ENCODE measurements at places on chromosomes 13 and 19. TPM values are rescaled to one million over a fixed set of nuclear protein-coding genes. Genes with fewer than 3 reads are reported as not detected.
A peak's percentile ranks its signal among the peaks of the same experiment; 100 is the strongest.

- H3K36me3 ChIP-seq, result no peaks in the 10 kb centered on the region
- no peaks in the 10 kb centered on the region for H3K27me3 ChIP-seq
- H3K27ac ChIP-seq, result no peak overlapping the region
These were observed 1269.7 kb upstream of the SPRY2 start for GRCh38 chr13:81610644-81611043.

GRCh38 chr13:39760521-39760920, 105.1 kb downstream of the COG6 start:
- H3K27ac ChIP-seq, result no peak overlapping the region
- DNase-seq, result no peak

GRCh38 chr19:10742476-10742875, 24.6 kb downstream of the DNM2 start:
- H3K27me3 ChIP-seq, result no peaks in the 10 kb centered on the region
- peak; percentile 65 for DNase-seq
- no peak overlapping the region for H3K4me3 ChIP-seq
- H3K4me1 ChIP-seq, result peaks cover 36% of the 10 kb centered on the region
- peak overlapping the region; percentile 84 for H3K27ac ChIP-seq

GRCh38 chr13:101916108-101916774, 463.8 kb downstream of the ITGBL1 start:
- peak overlapping the region; percentile 30 for H3K4me3 ChIP-seq
- peaks cover 36% of the 10 kb centered on the region for H3K27me3 ChIP-seq
- peaks cover 6% of the 10 kb centered on the region for H3K4me1 ChIP-seq
- no peak overlapping the region for H3K27ac ChIP-seq
- no peak for DNase-seq
- H3K36me3 ChIP-seq, result no peaks in the 10 kb centered on the region

- no peak for DNase-seq
- peaks cover 54% of the 10 kb centered on the region for H3K36me3 ChIP-seq
- H3K27me3 ChIP-seq, result no peaks in the 10 kb centered on the region
- no peak overlapping the region for H3K4me3 ChIP-seq
- peaks cover 6% of the 10 kb centered on the region for H3K4me1 ChIP-seq
These were observed 24.9 kb downstream of the PCID2 start for GRCh38 chr13:113183450-113184129.

GRCh38 chr13:95222733-95223018, 78.6 kb downstream of the ABCC4 start:
- no peak for DNase-seq
- H3K36me3 ChIP-seq, result no peaks in the 10 kb centered on the region
- no peak overlapping the region for H3K4me3 ChIP-seq
- H3K27ac ChIP-seq, result no peak overlapping the region
- H3K27me3 ChIP-seq, result no peaks in the 10 kb centered on the region

DNA sequence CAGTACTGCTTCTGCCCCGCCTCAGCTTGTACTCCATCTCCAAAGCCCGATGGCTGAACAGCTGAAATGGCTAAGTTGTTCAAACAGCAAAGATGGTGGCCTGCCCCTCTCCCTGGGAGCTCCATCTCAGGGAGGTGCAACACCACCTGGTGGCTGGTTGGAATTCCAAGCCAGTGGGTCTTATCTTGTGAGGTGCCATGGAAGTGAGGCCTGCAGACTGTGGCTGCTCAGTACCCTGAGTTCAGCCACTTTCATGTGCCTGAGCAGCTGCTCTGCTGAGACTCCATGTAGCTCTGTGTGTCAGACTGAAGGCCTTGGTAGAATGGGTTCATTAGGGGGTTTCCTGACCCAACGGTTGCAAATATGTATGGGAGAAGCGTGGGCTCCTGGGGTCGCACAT, 67.3 kb upstream of the SPRY2 start:
- H3K36me3 ChIP-seq, result no peaks in the 10 kb centered on the region
- H3K4me1 ChIP-seq, result no peaks in the 10 kb centered on the region
- H3K27me3 ChIP-seq, result no peaks in the 10 kb centered on the region
- no peak overlapping the region for H3K4me3 ChIP-seq
- DNase-seq, result no peak
- no peak overlapping the region for H3K27ac ChIP-seq

- no peaks in the 10 kb centered on the region for H3K36me3 ChIP-seq
- no peak overlapping the region for H3K27ac ChIP-seq
- no peaks in the 10 kb centered on the region for H3K27me3 ChIP-seq
- DNase-seq, result no peak
These were observed 373.7 kb downstream of the DNAJC15 start for GRCh38 chr13:43397111-43397510.

The FTL gene
- total RNA-seq, result 4,565 TPM

The ZNF382 gene
- total RNA-seq, result 14.7 TPM

The PSPN gene
- total RNA-seq, result 1.1 TPM

The KLK5 gene
- total RNA-seq, result not detected

The ALOX5AP gene
- total RNA-seq, result 79.8 TPM

The ACER1 gene
- total RNA-seq, result not detected

All from adrenal gland (tissue), 19 donors.